ENCODE measurements at places on chromosomes 5 and 9. TPM values are rescaled to one million over a fixed set of nuclear protein-coding genes. Genes with fewer than 3 reads are reported as not detected.

WHRN gene
- 1.9 TPM for total RNA-seq

BHMT gene
- total RNA-seq = not detected

IL17B gene
- total RNA-seq = not detected

ANKS6 gene
- 14.6 TPM for total RNA-seq

CFAP77 gene
- not detected for total RNA-seq

ADRB2 gene
- 0.21 TPM for total RNA-seq

TNFAIP8 gene
- total RNA-seq = 142 TPM

LCN1 gene
- 0.29 TPM for total RNA-seq

- DNase-seq = no peak
- peaks cover 4% of the 10 kb centered on the region for H3K36me3 ChIP-seq
- H3K27ac ChIP-seq = no peak overlapping the region
- H3K4me1 ChIP-seq = peaks cover 14% of the 10 kb centered on the region
Observed at GRCh38 chr5:65020492-65020891, 251.8 kb downstream of the CWC27 start.

GRCh38 chr5:41151564-41151963 is 61.8 kb downstream of the C6 start:
- H3K4me3 ChIP-seq = no peak overlapping the region
- no peak overlapping the region for H3K27ac ChIP-seq
- no peak for DNase-seq
- H3K36me3 ChIP-seq = no peaks in the 10 kb centered on the region

- no peaks in the 10 kb centered on the region for H3K4me1 ChIP-seq
- DNase-seq = no peak
- no peak overlapping the region for H3K4me3 ChIP-seq
- no peak overlapping the region for H3K27ac ChIP-seq
Observed at GRCh38 chr5:76986825-76987526, 34.1 kb downstream of the CRHBP start.

GRCh38 chr9:99368341-99369326 is 146.6 kb downstream of the SEC61B start:
- no peak overlapping the region for H3K27ac ChIP-seq
- H3K4me1 ChIP-seq = peaks cover 10% of the 10 kb centered on the region
- no peaks in the 10 kb centered on the region for H3K36me3 ChIP-seq
- DNase-seq = peak; percentile 11

DNA sequence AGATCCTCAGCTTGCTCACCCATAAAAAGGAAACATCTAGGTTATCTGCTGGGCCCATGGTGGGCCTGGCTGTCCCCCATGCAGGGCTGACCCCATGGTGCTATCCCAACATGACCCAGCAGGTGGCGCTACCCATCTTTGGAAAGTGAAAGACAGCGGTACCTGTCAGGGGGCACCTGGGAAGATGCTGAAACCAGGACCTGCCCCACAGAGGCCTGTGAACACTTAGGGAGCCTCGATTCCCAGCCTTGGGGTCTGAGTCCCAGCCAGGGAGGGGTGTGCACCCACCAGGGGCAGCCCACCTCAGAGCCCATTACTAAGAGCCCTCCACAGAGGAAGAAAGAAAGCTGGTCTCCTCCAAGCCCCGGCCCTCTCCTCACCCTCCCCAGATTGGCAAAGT is 46.6 kb upstream of the IPPK start:
- DNase-seq = peak; percentile 87
- H3K27ac ChIP-seq = no peak overlapping the region
- H3K4me1 ChIP-seq = peaks cover 14% of the 10 kb centered on the region
- H3K36me3 ChIP-seq = peaks cover 32% of the 10 kb centered on the region

GRCh38 chr5:122436615-122437014 is 124.6 kb downstream of the SNCAIP start:
- DNase-seq = no peak
- no peaks in the 10 kb centered on the region for H3K4me1 ChIP-seq
- H3K27me3 ChIP-seq = peaks cover 9% of the 10 kb centered on the region
- H3K4me3 ChIP-seq = no peak overlapping the region
- H3K36me3 ChIP-seq = no peaks in the 10 kb centered on the region

- H3K4me1 ChIP-seq = no peaks in the 10 kb centered on the region
- no peak overlapping the region for H3K27ac ChIP-seq
- H3K27me3 ChIP-seq = no peaks in the 10 kb centered on the region
- H3K4me3 ChIP-seq = no peak overlapping the region
- DNase-seq = no peak
Observed at GRCh38 chr5:78750281-78750680, 101.7 kb upstream of the LHFPL2 start.

- no peak overlapping the region for H3K27ac ChIP-seq
- H3K4me1 ChIP-seq = no peaks in the 10 kb centered on the region
- no peak for DNase-seq
- peaks cover 4% of the 10 kb centered on the region for H3K27me3 ChIP-seq
- H3K36me3 ChIP-seq = no peaks in the 10 kb centered on the region
Observed at GRCh38 chr5:153880106-153880505, 158.6 kb downstream of the FAM114A2 start.

DNA sequence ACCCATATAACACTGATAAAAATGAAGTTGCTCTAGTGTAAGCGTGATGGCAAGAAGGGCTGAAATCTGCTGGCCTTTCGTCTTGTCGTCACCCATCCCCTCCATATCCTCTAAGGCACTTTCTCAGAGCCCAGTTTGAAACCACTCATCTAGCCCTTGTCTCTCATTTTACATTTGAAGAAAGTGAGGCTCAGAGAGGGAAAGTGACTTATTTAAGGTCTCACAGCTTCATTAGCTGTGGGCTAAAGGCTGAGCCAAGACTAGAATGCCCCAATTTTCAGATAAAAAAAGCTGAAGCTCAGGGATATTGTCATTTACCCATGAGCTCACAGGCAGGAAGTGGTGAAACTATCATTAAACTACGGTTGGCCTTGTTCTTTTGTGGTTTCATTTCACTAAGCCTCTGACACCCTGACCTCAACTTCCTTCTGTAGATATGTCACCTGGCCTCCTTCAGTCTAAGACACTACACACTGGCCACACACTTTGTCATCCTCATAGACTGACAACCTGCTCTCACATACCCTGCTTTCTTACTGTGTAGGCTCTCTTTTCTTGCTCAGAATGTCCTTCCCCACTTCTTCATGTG is 176.7 kb upstream of the DMAC1 start:
- no peak overlapping the region for H3K4me3 ChIP-seq
- peaks cover 67% of the 10 kb centered on the region for H3K4me1 ChIP-seq
- DNase-seq = peak; percentile 71

DNA sequence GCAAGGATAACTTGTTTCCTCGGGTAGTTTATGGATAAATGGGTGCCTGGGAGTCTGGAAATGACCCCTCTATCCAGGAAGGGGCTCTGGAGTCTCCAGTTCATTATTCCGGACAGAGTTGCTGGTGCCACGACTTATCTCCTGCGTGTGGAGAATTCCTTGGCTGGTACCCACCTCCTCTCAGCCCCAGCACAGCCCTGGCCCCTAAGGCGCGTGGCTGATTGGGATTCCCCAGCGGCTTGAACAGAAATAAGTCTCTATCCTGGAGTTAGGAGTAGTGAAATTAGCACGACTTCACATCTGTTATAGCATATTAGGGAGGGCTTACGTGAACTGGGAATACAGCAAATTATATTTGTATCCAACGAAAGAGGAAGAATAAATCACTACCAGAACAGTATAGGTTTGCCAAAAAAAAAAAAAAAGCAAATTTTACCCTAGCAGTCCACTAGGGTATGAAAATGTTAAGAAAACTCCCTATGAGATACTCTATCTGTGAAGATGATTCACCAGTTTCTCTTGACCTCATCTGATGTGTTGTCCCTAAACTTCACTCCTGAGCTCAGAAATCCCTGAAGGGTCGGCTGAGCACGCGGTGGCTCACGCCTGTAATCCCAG is 172.5 kb upstream of the OTULINL start:
- peaks cover 19% of the 10 kb centered on the region for H3K4me1 ChIP-seq
- no peak overlapping the region for H3K4me3 ChIP-seq
- H3K27me3 ChIP-seq = no peaks in the 10 kb centered on the region
- H3K36me3 ChIP-seq = no peaks in the 10 kb centered on the region
- H3K27ac ChIP-seq = no peak overlapping the region
- no peak for DNase-seq

- DNase-seq = no peak
- peaks cover 2% of the 10 kb centered on the region for H3K27me3 ChIP-seq
- no peak overlapping the region for H3K27ac ChIP-seq
- H3K36me3 ChIP-seq = no peaks in the 10 kb centered on the region
Observed at GRCh38 chr5:44932922-44933585, 124.3 kb downstream of the MRPS30 start.

GRCh38 chr9:106588626-106589025 is 274.3 kb upstream of the ZNF462 start:
- no peaks in the 10 kb centered on the region for H3K36me3 ChIP-seq
- DNase-seq = no peak
- no peaks in the 10 kb centered on the region for H3K4me1 ChIP-seq
- H3K27ac ChIP-seq = no peak overlapping the region
- H3K4me3 ChIP-seq = no peak overlapping the region
- H3K27me3 ChIP-seq = no peaks in the 10 kb centered on the region

- peaks cover 6% of the 10 kb centered on the region for H3K27me3 ChIP-seq
- H3K4me1 ChIP-seq = peaks cover 27% of the 10 kb centered on the region
Observed at GRCh38 chr9:125749951-125750626, 2.9 kb downstream of the PBX3 start.

GRCh38 chr5:175219366-175219765 is 224.6 kb downstream of the DRD1 start:
- no peak for DNase-seq
- no peaks in the 10 kb centered on the region for H3K4me1 ChIP-seq
- no peak overlapping the region for H3K27ac ChIP-seq
- H3K36me3 ChIP-seq = no peaks in the 10 kb centered on the region
- peaks cover 17% of the 10 kb centered on the region for H3K27me3 ChIP-seq
- no peak overlapping the region for H3K4me3 ChIP-seq

DNA sequence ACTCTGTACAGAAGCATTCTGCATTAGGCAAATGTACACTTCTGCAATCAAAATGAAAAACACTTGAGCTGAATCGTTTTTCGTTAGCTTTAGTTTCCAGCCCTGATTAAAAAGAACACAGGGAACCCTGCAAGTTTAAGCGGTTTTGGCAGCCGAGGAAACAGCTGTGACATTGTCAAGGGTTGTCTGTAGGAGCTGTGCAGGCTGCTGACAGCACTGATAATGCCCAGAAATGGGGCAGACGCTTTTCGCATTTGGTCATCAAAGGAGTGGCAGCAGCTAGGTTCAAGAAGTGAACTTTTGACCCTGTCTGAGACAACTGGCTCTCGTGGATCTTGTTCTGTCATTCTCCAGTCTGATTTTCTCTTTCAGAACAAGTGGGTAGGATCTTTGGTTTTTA is 165.6 kb upstream of the CCDC152 start:
- H3K27me3 ChIP-seq = peaks cover 27% of the 10 kb centered on the region
- H3K36me3 ChIP-seq = no peaks in the 10 kb centered on the region
- H3K4me3 ChIP-seq = no peak overlapping the region
- no peak overlapping the region for H3K27ac ChIP-seq
- no peak for DNase-seq

- no peak for DNase-seq
- H3K4me3 ChIP-seq = no peak overlapping the region
- H3K36me3 ChIP-seq = no peaks in the 10 kb centered on the region
- H3K27me3 ChIP-seq = no peaks in the 10 kb centered on the region
- H3K4me1 ChIP-seq = no peaks in the 10 kb centered on the region
Observed at GRCh38 chr9:134846699-134847098, 33.9 kb upstream of the FCN2 start.

DNA sequence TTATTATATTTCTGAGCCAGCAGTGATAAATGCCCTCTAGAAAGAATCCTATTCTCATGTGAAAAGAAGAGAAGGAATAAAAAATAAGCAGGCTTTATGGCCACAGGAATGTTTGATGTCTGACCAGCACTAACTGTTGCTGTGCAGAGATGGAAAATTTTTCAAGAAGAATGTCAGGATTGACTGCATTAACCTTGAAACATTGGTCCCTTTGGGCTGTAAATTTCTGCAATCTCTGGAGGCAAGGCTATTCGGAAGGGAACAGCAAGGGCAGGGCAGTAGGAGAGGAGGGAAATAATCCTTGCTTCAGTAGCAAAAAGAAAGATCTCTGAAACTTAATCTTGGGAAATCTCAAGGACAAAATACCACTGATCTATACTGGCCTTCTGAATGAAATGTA is 415.2 kb downstream of the DNAH5 start:
- no peaks in the 10 kb centered on the region for H3K27me3 ChIP-seq
- no peaks in the 10 kb centered on the region for H3K36me3 ChIP-seq
- H3K4me3 ChIP-seq = no peak overlapping the region
- no peaks in the 10 kb centered on the region for H3K4me1 ChIP-seq
- no peak overlapping the region for H3K27ac ChIP-seq

All from activated naive CD4-positive, alpha-beta T cell treated with anti-CD3 and anti-CD28 coated beads for 36 hours (primary cell).